Omental fat pad (tissue), 4 donors: ENCODE measurements at places on chromosomes 3 and 15. TPM values are rescaled to one million over a fixed set of nuclear protein-coding genes. Genes with fewer than 3 reads are reported as not detected.

Gene THSD4
- 11.6 TPM for total RNA-seq

Gene KPNA1
- 31.1 TPM for total RNA-seq

Gene LRRK1
- total RNA-seq, result 20.2 TPM

Gene GP9
- total RNA-seq, result not detected

Gene ARNT2
- total RNA-seq, result 7.4 TPM

Gene ATP8B4
- 17.2 TPM for total RNA-seq

Gene GPR27
- total RNA-seq, result 0.84 TPM

Gene ZFYVE19
- total RNA-seq, result 25.5 TPM

Gene ZNF385D
- total RNA-seq, result 12.9 TPM

Gene SOX2
- not detected for total RNA-seq

Gene RBMS3
- total RNA-seq, result 185 TPM

Gene KLHL6
- total RNA-seq, result 9.1 TPM

Gene ST3GAL6
- 8.5 TPM for total RNA-seq

Gene SEMA3G
- total RNA-seq, result 146 TPM

Gene ACP3
- total RNA-seq, result 4.6 TPM

Gene IGSF11
- total RNA-seq, result 1.0 TPM

Gene ESYT3
- 0.75 TPM for total RNA-seq

Gene HIGD2B
- not detected for total RNA-seq
